NCI-H748 treated with DMSO at 0.1 percent for 48 hours (cell line): ENCODE measurements at places on chromosomes 2 and 18.
A peak's percentile ranks its signal among the peaks of the same experiment; 100 is the strongest.

GRCh38 chr18:44897411-44897810, 216.7 kb downstream of the SETBP1 start:
- peak; percentile 95 for DNase-seq

DNA sequence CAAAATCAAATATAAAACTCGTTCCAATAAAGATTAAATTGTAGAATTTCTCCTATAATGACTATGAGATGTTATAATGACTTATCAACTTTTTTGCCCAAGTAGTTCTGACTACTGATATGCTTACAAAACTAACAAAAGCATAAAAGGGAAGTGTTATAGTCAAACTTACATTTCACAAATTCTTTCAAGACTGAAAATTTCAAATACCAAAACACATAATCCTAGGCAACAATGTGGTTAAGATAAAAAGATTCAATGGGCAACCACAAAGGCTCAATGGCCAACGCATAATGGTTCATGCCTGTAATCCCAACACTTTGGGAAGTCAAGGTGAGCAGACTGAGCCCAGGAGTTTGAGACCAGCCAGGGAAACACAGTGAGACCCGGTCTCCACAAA, 135.7 kb downstream of the USP34 start:
- no peak for DNase-seq

GRCh38 chr2:207784898-207785297, 15.2 kb upstream of the FZD5 start:
- no peak for DNase-seq

DNA sequence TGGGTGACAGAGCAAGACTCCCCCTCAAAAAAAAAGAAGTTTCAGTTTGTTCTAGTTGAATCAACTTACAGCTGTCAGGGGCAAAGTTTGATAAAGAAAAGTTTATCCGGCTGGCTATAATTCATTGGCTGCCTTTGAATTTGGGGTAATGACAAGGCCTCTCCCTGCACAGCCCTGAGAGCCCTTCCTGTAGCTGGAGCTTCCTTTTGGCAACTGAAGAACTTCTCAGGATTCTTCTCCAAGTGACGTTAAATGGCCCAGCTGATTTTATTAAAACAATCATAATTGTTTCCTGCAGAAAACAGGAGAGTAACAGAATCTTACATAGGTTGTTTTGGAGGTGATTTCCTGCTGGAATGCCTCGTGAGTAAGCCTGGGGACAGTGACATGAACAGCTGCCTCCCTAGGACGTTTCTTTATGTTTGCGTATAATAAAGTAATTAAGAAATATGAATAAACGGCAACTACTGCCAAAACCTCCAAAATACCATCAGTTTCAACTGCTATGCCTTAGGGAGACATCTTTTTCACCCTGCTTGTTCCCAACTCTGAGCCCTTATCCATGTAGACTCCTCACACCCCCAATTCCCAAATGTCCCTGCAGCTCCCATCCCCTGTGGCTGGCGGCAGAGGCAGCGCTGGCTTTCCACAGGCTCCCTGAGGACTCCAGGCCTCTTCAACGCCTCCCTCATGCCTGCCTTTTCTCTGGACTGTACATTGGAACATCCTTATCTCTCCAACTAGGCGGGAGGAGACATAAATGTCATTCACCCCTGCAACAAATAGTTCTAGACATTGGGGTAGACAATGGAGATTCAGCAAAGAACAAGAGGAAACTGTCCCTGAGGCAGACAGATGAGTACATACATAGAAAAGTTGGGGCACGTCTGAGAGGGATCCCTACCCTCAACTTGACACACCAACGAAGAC, 59.2 kb upstream of the FZD7 start:
- DNase-seq, result no peak

- DNase-seq, result no peak
Observed at GRCh38 chr2:8277921-8278571, 403.8 kb upstream of the ID2 start.

DNA sequence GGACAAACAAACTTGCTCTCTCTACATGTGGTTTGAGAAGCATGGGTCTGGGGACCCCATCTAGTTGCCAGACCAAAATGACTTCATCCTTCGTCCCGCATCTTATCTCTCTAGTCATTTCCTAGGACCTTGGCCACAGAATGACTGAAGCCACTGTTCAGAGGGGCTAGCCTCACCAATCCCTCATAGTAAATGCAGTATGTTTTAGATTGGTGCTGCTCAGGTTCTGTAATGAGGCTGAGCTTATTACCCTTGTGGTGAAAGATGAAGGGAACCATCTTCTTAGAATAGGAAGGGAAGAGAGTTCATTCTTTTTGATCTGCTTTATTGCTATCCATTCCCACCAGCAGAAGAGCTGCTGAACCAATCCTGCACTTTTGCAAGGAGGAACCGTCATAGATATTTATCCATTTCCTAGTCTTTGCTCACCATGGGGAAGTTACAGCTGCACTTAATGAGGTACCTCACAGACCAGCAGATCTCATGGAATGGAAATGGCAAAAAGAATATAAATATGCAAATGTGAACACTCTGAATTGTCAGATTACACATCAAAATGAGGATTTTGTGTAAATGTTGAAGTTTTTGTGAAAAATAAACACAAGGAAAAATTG, 436.7 kb downstream of the LPIN1 start:
- DNase-seq, result no peak

- DNase-seq, result no peak
Observed at GRCh38 chr2:240563951-240564560, 3.9 kb downstream of the DUSP28 start.

- no peak for DNase-seq
Observed at GRCh38 chr18:9764011-9764481, 55.9 kb downstream of the RAB31 start.

DNA sequence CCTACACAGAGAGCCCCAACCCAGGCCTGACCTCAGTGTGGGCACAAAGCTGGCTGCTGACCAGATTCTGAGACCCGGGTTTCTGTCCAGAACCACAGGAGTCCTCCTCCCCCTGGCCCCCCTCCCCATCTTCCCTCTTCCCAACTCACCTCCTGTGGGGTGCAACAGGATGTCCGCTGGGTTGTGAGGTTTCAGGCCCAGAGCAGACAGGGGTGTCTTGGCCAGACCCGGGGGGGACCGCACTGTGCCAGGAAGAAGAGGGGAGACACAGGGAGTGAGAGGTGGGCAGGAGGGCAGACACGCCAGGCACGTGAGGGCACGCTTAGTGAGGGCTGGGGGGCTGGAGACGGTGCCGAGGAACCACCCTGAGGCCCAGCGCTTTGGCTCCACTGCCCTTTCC, 171.5 kb downstream of the TNS1 start:
- no peak for DNase-seq

- no peak for DNase-seq
Observed at GRCh38 chr18:4391859-4392258, 63.2 kb downstream of the DLGAP1 start.

DNA sequence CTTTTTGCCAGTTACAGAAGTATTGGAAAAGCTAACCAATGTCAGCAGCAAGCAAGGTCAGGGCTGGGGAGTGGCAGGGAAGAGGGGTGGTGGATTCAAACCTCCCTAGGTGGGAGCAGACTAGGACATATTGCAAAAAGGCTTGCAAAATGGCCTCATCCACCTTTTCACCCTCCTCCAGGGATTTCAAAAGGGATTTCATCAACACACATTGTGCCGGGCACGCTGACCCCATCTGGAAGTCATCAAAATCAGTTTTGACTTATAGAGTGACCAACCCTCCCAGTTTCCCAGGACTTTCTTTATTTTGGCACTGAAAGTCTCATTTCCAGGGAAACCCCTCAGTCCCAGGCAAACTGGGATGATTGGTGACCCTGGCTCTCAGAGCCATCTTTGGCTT, 94.7 kb downstream of the BIN1 start:
- DNase-seq, result no peak

DNA sequence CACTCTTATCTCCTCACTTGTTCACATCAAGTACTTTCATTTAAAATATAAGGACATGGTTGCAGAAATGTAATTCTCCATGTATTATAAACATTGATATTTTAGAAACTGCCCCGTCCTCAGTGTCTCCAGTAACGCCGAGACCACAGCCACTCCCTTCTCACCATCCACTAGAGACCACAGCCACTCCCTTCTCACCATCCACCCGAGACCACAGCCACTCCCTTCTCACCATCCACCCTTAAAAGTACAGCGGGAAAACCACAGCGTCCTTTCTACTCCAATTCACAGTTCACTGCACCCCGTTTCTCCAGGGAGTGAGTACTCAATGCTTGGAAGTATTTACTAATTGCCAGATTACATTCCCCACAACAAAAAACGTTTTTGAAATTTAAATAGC, 1452.2 kb upstream of the ACVR2A start:
- no peak for DNase-seq

DNA sequence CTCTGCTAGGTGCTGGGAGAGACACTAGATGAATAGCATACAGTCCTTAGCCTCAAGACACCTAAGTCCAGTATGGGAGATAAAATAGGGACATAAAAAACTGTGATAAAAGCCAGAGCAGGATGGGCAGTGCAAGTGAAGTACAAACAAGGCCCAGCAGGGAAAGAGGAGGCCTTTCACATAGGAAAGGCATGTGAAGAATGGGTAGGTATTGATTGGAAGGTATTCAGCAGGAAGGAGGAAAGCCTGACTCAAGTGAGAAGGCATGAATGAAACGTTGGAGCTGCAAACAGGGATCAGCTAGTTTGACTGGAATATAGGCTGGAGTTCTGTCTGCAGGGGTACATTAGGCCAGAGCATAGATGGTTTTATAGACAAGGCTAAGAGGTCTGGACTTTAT, 11.0 kb upstream of the CXCR4 start:
- DNase-seq, result no peak

- no peak for DNase-seq
Observed at GRCh38 chr18:12841070-12841469, 43.0 kb downstream of the PTPN2 start.

GRCh38 chr2:173855661-173856060, 109.5 kb downstream of the SP3 start:
- no peak for DNase-seq

DNA sequence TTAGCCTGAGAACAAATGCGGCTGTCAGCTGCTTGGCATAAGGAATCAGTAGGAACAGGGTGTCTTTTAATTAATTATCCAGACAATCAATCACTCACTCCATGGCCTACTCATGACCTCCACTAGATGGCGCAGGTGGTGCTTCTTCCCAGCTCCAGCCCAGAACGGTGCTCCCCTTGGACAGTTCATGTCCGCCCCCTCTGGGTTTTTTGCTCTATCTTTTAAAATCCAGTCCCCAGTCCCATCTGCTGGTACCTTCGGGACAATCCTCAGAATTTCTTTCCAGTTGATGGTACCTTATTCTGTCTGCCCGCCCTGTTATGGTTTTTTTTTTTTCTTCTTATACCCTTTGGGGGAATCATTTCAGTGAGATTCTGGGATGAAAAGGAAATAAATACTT, 99.8 kb downstream of the CACNB4 start:
- DNase-seq, result peak; percentile 22

GRCh38 chr2:113278742-113279139, at the start of gene PAX8:
Gene PAX8, minus strand, starts transcription at chr2:113278921. Its CDS starts 527 bp downstream, at chr2:113278394.
- no peak for DNase-seq

DNA sequence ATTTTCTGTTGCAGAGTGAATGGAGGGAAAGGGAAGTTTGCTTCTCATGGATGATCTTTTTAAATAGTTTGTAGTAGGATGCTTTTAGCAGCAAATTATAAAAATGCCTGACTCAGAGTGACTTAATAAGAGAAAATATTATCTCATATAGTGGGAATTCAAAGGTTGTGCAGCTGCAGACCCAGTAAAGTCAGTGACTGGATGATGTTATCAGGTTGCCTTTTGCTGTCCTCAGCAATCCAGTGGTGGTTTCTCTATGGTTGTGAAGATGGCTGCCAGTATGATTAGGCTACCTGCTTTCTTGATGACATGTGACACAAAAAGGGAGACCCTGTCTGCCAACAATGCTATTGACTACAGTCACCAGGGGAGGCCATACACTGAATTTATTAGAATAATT, 184.8 kb downstream of the DIS3L2 start:
- DNase-seq, result no peak

GRCh38 chr2:67057123-67057522, 340.0 kb upstream of the ETAA1 start:
- no peak for DNase-seq

GRCh38 chr2:147086715-147087114, 758.1 kb upstream of the ACVR2A start:
- no peak for DNase-seq

DNA sequence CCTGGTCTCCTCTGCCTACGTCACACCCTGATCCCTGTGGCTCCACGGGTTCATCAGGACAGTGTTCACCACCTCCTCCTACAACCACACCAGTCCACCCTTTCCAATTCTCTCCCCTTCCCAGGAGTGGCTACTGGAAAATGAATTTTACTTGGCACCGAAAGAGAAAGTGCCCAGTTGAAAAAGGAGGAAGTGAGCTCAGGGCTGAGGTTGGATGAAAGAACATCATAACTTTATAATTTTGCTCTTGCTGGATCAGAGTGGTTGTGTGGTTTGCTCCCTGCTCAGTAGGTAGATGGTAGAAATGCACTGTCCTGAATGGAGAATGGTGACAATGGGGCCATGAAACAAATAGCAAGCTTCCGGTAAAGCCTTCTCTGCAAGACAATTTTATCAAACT, 140.3 kb upstream of the DDX18 start:
- DNase-seq, result no peak

- DNase-seq, result no peak
Observed at GRCh38 chr2:134127496-134127895, 126.4 kb upstream of the MGAT5 start.

GRCh38 chr2:179247318-179248023, 17.2 kb downstream of the SESTD1 start:
- DNase-seq, result no peak
